Right atrium auricular region (tissue), 2 donors: ENCODE measurements at places on chromosomes 1 and 21.

- no peak for DNase-seq
Measured at GRCh38 chr1:65178235-65178634, 30.2 kb downstream of the AK4 start.

- DNase-seq: no peak
Measured at GRCh38 chr1:214467078-214467585, 84.3 kb downstream of the PTPN14 start.

GRCh38 chr1:9835404-9835757 lies 11.6 kb upstream of the CLSTN1 start:
- no peak for DNase-seq

DNA sequence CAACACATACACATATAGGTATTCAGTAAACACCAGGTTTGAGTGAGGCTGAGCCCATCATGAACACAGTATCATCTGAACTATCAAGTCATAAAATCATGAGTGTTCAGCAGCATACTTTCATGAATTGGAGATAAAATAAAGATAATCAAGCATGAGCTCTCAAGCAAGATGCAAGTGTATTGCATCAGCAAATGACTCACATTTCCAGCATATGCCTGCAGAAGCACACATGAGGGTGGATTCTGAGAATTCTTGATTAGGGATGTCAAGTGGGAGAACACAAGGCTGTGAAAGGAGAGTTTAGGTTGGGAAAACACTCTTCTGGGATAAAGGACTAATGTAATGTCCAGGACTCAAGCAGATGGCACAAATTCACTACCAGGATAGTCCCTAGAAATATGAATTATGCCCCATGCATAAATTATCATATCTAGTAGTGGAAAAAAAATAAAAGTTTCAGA lies 299.2 kb downstream of the SRGAP2C start:
- DNase-seq: no peak

GRCh38 chr1:207364614-207365013 lies 43.1 kb downstream of the CD55 start:
- no peak for DNase-seq

DNA sequence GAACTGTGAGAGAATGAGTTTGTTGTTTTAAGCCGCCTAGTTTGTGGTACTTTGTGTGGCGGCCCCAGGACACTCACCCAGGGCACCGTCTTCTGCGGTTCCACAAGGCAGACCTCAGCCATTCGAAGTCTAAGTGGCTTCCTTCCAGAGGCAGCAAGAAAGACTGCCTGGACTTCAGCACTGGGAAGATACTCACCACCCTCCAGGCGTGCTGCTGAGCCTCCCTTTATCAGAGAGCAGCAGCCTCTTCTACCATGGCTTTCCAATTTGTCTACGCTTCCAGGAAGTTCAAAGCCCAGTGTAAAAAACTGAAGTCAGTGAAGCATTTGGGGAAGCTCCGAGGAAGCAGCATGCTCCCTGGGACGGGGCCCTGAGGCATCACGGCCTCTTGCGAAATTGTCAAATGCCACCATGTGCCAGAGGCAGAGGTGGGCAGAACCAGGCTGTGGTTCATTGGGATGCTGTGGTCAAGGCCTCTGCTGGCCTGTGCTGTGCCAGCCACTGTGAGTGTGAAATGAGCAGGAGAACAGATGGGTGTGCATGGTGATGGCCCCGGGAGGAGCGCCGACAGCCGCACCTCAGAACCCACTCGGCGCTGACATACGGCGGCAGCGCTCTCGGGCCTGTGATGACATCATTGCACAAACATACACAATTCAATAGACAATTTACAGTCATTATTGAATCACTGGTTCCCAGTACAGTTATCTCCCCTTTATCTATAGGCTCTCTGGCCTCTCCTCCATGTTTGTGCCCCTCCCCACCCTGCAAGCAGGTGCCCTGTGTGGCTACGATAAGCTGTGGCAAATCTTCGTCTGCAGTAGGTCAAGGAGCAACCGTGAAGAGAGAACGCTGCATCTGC lies 110.4 kb downstream of the PDE9A start:
- DNase-seq: no peak

- DNase-seq: peak; percentile 88
Measured at GRCh38 chr1:91712981-91713841, 172.7 kb downstream of the TGFBR3 start.

DNA sequence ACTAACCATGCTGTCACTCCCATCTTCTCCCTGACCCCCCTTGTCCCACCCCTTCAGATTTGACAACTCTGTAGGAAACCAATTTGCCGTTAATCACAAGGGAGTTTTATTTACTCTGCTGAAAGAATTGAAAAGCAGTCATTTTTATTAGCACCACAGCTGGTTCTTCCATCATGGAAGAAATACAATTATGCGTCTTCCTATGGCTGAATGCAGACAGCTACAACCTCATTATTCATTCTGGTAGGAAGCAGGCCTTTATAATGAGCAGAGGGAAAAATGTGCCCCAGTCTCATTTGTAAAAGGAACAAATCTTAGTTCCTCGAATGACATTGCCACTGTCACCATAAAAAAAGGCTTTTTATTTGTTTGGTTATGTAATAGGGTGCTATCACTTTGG lies 35.2 kb downstream of the JUN start:
- no peak for DNase-seq

DNA sequence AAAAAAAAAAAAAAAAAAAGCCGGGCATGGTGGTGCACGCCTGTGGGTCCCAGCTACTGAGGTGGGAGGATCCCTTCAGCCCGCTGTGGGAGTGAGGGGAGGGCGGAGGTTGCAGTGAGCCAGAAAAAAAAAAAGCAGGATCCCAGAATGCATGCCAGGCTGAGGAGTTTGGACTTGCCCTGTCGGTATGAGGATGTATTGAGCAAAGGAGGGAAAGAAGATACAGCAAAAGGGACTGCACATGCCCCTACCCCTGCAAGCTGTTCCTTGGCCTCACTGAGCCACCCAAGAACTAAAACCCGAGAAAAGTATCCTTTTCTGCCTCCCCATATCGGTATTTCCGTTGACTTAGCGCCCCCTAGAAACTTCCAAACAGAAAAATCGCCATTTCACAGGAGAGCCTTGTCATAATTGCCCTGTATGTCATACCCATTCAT lies 1.3 kb upstream of the GPATCH4 start:
- no peak for DNase-seq

DNA sequence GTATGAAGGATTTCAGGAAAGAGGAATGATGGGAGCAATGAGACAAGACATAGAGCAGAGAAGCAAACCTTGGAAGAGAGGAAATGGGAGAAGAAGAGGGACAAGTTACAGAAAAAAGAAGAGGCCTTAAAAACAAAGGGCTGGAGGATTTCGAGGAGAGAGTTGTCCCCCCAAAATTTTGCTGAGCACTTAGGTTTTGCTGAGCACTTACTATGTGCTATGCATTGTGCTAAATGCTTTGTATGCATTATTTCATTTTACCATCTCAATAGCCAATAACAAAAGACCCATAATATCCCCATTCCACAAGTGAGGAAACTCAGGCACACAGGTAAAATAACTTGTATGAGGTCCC lies 2.5 kb upstream of the TRIM63 start:
- no peak for DNase-seq

GRCh38 chr1:54081306-54082270 lies 28.2 kb downstream of the TCEANC2 start:
- no peak for DNase-seq

GRCh38 chr1:155847823-155848529 lies 9.0 kb downstream of the GON4L start:
- no peak for DNase-seq
